AG08395 (cell line): ENCODE measurements at places on chromosomes 3 and 15.

DNA sequence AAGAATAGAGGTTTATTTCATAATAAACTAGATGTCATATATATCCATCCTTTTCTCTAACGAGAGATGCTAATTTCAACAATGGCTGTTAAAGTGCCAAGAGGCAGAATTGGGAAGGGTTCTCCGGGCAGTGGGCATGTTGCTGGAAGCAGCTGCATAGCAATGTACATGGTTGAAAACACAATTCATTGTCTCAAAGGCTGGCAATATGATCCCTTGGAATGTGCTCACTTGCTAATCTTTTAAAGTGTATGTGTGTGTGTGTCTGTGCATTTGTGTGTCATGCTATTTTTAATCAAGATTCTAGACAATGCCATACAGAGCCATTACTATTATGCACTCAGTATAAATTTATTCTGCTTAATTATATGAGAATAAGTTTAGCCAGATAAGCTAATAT, 1020.3 kb downstream of the NAALADL2 start:
- no peak for DNase-seq

GRCh38 chr3:166456286-166456685, 619.1 kb upstream of the BCHE start:
- no peak for DNase-seq

DNA sequence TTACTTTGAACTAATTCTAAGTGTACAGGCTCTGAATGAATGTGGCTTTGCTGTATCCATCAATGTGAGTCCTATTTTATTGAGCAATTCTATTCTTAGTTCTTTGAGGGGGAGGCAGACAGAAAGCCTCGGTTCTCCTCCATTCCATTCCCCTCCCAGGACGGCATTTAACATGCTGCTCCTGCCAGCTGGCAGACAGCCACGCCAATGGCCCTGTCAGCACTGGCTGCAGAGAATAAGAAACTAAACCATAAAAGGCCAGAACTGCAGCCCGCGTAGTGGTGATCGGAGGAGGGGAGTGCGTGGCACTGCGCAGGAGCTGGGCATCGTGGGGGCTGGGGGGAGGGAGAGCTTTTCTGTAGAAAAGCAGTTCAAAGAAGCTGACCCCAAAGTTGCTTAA, 76.0 kb upstream of the HACD2 start:
- peak; percentile 95 for DNase-seq

GRCh38 chr15:52008359-52008697, 10.7 kb upstream of the MAPK6 start:
- no peak for DNase-seq

DNA sequence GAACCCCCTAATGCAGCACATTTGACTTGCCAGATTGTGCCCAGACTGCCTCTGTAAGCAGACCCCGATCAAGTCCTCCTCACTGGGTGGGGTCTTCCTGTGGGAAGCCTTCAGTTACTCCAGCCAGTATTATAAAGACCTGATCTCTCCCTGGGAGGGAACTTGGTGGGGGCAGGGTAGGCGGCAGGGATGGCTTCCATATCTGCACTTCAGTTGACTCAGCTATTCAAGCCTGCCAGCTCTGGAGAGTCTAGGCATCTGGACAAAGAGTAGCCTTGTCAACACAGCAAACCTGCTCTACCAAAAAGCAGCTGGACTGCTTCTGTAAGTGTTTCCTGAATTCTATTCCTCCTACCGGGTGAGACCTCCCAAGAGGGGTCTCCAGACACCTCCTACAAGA, 21.0 kb upstream of the SLC25A38 start:
- DNase-seq = no peak

DNA sequence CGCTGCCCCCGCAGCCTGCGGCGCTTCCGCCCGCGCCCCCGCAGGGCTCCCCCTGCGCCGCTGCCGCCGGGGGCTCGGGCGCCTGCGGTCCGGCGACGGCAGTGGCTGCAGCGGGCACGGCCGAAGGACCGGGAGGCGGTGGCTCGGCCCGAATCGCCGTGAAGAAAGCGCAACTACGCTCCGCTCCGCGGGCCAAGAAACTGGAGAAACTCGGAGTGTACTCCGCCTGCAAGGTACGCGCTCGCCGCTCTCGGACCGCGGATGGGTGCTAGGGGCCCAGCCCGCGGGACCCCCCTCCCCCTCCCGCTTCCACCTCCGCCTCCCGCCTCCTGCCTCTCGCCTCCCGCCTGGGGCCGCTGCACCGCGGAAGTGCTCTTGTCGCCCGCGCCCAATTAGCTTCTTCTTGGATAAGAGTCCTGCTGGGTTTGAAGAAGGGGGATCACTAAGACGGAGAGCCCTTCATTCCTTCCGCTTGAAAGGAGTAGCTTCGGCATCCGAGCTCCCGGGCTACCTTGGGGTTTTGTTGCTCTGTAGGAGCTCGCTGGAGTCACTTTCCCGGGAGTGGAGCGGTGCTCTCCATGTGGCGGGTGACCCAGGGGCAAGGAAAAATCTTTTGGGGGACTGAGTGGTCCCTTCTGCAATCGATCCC, 426 bp downstream of the KAT2B start:
- DNase-seq = peak; percentile 54

DNA sequence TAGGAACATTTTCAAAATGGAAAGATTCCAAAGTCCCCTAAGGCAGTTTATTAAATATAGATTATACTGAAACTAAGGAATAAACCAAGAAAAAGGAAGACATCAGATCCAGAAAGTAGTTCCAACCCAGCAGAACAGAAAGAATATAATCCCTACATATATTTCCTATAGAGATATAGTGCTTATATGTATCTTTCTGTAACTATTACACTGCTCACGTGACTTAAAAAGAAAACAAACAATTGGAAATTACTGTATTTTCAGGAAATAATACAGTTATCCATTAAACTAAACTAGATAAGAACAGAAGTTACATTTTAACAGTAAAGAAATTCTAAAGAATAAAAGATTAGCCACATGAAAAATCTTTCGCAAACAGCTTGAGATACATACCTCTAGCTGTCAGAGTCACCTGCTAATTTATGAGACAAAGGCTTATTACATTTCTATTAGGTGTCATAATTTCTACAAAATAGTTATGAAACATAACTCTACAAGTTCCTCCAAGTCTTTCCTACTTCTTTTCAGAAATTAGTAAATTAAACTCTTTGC, 10.5 kb downstream of the DPH6 start:
- no peak for DNase-seq

DNA sequence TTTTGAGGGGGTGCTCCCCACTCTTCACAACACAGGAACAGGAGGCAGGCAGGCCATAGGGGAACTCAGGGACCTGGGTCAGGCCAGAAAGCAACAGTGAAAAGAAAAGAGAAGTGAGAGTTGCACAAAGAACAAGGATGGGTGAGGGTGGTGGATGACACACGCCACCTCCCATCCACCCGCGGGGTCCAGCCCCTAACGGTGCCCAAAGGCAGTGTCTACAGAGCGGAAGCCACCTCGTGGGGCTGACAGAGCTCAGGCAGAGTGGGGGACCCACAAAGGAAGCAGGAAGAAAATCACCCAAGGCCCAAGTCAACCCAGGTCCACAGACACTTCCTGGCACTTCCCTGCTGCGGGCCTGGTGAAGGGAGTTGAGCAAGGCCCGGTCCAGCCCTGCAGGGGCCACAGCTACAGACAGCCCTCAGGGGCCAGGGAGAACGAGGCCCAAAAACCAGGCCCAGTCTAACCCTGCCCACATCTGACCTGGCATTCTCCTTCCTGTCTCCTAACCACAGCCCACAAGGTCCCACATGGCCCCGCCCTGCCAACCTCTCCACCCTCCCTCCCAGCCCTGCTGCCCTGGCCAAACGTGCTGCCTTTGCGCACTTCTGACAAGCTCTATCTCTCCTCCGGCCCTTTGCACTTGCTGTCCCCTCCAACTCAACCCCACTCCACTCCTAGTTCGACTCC, 5.9 kb downstream of the NUP210 start:
- DNase-seq = no peak
